ENCODE measurements at places on chromosomes 1 and 21. TPM values are rescaled to one million over a fixed set of nuclear protein-coding genes. Genes with fewer than 3 reads are reported as not detected.
A peak's percentile ranks its signal among the peaks of the same experiment; 100 is the strongest.

- no peak for DNase-seq
These were observed 108.0 kb downstream of the TAS1R2 start for GRCh38 chr1:18751425-18751824.

DNA sequence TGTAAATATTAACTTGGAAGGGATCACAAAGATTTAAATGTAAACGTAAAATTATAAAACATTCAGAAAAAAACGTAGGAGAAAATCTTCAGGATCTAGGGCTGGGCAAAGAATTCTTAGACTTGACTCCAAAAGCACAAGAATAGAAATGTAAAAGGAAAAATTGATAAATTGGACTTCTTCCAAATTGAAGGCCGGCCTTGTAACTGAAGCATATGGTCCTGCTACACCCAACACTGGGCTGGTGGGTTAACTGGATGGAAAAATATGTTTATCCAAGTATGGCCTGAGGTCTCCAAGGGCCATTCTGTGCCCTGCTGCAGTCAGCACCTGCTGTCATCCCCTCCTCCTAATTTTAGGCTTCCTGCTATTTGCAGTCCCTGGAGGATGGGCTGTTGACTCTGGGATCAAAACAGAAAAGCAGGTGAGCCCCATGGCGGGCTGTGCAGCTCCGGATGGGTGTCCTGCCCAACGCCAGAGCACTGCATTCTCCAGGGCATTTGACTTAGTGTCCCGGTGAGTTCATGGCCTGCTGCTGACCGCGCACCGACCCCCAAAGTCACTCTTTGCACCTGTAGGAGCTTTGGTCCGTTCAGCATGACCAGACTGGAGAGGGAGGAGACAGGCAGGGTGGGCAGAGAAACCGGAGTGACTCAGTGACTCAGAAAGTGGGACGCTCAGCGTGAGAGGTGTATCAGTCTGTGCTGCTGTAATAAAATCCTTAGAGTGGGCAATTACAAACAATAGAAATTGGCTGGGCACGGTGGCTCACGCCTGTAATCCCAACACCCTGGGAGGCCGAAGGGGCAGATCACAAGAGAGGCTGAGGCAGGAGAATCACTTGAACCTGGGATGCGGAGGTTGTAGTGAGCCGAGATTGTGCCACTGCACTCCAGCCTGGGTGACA, 6.1 kb upstream of the AIRE start:
- no peak for DNase-seq

DNA sequence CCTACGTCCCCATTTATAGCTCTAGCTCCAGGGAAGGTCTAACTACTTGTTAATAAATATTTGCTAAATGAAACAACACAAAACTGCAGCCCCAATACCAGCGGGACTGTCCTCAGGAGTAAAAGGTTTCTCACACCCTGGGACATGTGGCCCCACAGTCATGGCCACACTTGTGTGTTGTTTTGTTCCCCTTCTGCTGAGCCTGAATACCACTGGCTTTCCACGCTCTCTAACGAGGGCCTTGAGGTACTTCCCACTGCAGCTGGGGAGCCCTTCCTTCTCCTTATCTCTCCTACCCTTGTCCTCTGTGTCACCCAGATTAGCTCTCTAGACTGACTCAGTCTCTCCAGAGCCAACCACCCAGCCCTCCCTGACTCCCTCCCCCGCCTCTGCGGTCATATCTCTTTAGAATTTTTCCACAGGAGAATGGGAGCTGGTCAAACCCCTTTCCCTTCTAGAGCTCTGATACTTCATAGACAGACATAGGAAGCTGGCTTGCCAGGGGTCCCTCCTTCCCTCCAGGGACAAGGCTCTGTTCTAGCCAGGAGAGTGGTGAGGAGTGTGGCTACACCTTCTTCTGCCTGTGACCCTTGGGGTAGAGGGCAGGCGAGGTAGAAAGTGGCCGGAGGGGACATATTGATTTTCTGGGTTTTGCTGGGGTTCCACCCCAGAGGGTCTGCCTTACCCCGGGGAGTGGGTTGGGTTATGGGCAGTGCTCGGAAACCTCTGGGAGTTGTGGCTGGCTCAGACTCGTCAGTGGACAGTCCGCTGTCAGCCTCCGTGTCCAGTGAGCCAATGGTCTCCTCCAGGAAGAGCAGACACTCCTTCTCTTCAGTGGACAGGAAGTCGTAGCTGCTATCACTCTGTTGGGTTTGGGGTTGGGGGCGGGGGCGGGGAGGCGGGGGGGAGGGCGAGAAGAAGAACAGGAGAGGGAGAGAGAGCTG, 8.1 kb downstream of the C1orf116 start:
- DNase-seq = peak; percentile 61

GRCh38 chr1:109131059-109131458, 17.1 kb downstream of the ELAPOR1 start:
- no peak for DNase-seq

DNA sequence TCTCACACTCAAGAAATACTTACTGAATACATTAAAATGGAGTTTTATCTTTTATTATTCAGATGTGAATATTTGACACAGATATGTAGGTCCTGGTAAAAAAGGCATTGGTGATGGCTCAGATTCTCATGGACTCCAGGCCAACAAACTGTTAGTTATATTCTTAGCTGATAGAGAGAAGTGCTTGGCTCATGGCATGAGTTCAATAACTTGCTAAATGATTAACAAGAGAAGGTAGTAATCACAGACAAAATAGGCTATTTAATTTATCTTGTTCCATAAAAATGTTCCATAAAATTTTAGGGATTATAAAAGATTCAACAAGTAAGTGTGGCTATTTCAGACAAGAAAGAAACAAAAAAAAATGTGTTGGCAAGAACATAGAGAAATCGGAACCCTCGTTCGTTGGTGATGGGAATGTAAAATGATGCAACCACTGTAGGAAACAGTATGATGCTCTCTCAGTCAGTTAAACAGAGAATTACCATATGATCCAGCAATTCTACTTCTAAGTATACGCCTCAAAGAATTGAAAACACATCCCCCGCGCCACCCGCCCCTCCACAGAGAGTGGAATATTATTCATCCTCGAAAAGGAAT, 737.8 kb upstream of the ADAMTS5 start:
- DNase-seq = no peak

DNA sequence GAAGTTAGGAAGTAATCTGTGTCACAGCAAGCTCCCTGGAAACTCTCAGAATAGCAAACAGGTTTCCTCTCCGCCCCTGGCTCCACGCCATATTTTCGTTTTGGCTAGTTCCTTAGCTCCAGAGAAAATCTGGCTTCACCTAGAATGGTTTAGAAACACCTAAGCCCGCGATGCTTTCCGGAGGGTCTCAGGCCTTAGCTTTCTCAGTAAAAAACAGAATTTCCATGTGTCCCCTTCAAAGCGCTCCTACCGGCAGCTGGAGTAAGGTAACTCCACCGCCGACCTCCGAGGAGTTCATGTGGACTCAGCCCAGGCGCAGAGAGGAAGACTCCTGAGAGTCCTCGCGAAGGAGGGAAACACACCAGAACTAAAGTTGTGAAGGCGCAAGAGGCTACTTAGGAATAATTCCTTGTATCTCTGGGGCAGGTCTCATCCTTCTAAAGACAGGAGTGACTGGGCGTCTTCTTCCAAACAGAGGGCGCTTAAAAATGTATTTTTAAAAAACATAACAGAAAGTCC, 406 bp downstream of the KIAA0040 start:
- no peak for DNase-seq

GRCh38 chr21:16426936-16427335, 697.2 kb downstream of the USP25 start:
- DNase-seq = peak; percentile 53

- no peak for DNase-seq
These were observed 5.5 kb upstream of the CNTN2 start for GRCh38 chr1:205037539-205037938.

DNA sequence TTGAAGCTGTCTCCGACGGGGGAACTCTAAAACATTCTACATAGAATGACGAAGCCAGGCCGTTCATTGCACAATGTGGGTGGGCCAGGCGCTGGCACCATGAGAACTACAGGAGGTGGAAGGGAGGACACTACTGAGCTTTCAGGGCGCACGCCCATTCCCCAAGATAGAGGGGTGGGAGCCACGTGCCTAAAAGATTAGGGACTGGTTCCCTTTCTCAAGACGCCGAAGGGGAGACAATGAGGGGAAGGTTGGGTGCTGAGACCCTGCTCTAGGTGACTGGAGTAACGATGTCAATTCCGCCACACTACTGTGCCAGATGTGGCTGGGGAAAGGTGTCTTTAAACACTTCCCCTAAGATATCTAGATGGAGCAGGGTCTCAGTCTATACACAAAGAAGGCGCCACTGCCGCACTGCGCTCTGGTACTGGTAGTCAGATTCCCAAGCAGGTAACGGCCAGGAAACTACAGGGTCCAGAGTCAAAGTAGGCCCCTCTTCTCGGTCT, 782 bp downstream of the CSDE1 start:
- DNase-seq = peak; percentile 33

GRCh38 chr1:173267453-173267945, 60.4 kb upstream of the TNFSF4 start:
- DNase-seq = peak; percentile 98

DNA sequence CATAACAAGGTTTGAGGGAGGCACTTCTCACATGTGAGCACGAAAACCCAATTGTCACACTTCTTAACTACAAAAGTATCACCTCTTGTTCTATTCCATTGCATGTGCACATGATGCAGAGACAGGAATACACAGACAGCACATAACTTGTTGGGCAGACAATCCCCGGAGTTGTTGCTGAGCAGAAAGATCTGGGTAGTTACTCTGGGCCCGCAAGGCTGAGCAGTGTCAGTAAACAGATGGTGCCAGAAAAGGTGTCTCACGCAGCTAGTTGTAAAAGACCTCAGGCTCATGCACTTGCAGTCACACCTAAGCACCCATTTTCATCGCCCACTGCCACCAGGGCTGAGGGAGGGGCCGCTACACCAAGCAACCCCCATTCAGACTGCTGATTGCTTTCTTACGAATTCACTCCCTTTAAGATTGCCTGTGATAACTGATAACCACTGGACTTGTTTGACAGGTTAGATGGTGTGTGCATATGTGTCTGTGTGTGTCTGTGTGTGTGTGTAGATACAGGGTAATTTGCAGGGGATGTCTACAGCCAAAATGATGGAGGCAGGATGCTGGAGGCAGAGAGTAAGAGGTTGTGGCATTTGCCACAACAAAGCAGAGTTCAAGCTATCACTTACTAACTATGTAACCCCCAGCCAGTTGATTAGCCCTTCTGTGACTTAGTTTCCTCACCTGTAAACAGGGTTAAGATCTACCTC, 4.2 kb downstream of the LGR6 start:
- no peak for DNase-seq

DNA sequence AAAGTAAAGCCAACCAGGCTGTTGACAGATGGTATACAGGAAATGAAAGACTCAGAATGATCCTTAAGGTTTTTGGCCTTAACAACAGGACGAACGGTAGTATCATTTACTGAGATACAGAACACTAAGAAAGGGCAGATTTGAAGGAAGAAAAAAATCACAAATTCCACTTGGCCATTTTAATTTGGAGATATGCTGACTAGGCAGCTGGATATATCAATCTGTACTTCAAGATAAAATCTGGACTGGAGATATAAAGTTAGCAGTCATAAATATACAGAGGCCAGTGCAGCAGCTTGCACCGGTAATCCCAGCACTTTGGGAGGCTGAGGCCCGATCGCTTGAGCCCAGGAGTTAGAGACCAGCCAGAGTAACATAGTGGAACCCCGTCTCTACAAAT, 1.3 kb downstream of the NVL start:
- no peak for DNase-seq

DNA sequence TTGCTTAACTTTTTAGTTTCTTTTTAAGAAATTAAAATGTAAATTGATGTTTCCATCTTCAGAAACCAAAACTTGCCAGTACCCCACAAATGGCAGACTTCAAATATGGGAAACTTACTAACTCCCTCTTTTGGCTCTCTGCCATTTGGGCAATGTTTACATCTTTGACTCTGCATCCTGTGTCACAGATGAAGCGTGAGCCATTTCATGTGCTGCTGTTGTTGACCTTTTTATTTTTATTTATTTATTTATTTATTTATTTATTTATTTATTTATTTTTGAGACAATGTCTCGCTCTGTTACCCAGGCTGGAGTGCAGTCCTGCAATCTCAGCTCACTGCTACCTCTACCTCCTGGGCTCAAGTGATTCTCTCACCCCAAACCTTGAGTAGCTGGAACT, 16.0 kb upstream of the COG2 start:
- no peak for DNase-seq

GRCh38 chr1:12290828-12291227, 61.0 kb downstream of the VPS13D start:
- DNase-seq = no peak

DNA sequence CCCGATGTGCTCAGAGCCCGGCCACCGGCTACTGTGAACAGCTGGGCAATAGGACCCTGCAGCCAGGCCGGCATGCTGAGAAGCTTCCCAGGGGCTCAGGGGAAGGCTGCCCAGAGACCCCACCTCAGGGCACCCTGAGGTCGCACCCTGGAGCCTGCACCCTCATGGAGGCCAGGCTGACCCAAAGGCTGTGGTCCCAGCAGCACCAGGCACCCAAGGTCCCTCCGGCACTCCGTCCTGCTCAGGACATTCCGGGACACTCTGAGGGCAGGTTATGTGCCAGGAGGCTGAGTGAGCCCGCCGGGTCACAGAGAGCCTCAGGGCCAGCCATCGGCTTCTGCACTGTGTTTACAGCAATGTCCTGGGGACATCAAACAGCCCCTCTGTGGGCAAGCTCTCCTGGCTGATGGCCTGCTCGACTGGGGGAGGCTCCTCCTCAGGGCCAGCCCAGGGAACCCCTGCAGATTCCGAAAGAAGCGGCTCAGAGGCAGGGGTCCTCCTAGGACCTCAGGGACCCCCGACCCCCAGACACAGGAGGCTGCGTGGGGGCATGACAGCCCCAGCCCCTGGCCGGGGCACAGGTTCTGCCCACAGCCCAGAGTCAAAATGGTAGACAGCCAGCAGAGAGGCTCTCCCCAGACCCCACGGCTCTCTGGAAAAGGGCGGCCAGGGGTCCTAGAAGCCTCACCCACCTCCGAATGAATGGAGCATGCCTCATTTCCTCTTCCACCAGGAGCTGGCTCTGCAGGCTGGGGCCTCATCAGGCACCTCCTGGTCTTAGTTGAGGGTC, 8.2 kb downstream of the SLC19A1 start:
- DNase-seq = no peak

GRCh38 chr1:222694927-222695326, 17.4 kb downstream of the AIDA start:
- DNase-seq = no peak

DNA sequence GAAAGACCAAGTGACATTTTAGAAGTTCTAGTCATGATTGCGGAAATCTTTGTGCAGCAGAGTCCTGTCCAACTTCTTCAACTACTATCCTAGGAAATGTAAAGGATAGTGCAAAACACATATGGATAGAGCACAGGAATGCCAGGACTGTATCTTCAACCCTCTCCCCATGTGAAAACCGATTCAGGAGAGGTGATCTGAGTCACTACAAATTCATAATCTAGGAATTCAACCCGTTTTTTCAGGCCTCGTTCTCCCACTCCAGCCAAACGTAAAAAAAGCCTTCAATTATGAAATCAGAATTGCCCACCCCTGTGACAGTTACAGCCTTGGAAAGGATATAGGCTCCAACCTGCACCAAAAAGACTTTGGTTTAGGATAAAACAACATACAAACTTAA, 52.9 kb upstream of the RGS1 start:
- peak; percentile 45 for DNase-seq

GRCh38 chr21:36516281-36516680, 36.4 kb upstream of the CLDN14 start:
- no peak for DNase-seq

The FMO2 gene
- not detected for total RNA-seq

The MRPL37 gene
- 81.4 TPM for total RNA-seq

The OR2L13 gene
- not detected for total RNA-seq

The DMBX1 gene
- 0.07 TPM for total RNA-seq

The EDN2 gene
- total RNA-seq = not detected

The RNU1-4 gene
- 1,553 TPM for total RNA-seq

The LRRC38 gene
- not detected for total RNA-seq

The PRAMEF9 gene
- not detected for total RNA-seq

The KPNA6 gene
- total RNA-seq = 122 TPM

The OR2T12 gene
- not detected for total RNA-seq
